GDM1 (cell line): ENCODE measurements at places on chromosomes 7 and 10.
A peak's percentile ranks its signal among the peaks of the same experiment; 100 is the strongest.

GRCh38 chr10:56836659-56837058 is 475.6 kb upstream of the ZWINT start:
- DNase-seq: no peak

DNA sequence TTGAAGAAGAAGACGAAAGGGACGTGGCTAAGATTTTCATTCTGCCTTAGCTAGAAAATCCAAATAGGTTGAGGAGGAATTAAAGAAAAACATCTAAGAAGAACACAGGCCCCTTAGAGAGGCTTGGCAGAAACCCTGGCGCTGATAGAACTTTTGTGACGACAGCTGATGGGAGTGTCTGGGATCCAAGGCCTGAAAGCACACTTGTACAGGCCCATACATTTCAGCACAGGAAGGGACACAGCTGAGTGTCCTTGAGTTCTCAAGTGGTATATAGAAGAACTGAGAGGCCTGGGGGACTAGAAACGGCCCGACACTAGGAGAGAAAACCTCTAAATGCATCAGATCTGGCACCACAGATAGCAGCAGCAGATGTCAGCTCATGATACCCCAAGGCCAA is 39.5 kb downstream of the PRPS1L1 start:
- no peak for DNase-seq

GRCh38 chr7:112252691-112253090 is 46.2 kb downstream of the ZNF277 start:
- no peak for DNase-seq

- no peak for DNase-seq
Measured at GRCh38 chr7:140694592-140694991, 1.9 kb upstream of the NDUFB2 start.

DNA sequence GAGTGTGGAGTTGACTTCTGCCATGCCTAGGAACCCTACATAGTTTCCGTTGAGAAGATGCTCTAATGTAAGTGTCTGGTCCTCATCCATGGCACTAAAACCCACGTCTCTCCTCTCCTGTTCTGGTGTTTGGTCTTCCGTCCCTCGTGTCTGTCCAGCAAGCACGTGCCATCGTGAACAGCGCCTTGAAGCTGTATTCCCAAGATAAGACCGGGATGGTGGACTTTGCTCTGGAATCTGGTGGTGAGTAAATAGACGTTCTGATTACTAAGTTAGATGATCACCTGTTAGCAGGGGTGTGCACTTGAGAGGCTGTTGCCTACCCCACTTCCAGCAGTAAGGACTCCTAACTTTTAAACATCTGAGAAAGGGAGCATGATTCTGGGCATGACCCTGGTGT is 15.1 kb upstream of the GET4 start:
- DNase-seq: no peak

DNA sequence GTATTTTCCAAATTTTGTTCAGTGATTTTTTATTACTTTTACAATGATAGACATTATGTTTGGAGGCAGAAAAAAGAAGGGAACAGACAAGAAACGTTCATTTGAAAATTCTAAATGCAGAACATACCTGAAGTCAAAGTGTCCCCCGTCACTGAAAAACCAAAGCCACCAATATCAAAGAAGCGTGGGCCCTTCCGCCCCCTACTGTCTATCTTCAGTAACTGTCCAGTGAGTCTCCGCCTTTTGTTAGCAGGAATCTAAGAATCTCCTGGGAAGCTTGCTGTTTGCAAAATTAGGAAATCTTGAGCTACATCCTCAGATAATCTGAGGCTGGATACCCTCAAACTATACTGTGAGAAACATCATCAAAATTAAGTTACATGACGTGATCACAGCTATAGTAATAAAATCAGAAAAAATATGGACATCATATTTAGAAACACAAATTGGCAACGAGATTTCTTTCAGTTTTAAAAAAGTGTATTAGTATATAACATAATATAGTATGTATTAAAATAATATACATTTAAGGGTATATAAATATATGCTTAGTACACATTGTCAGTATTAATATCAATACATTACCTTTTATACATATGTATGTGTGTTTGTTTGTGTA is 169.3 kb upstream of the AKR1E2 start:
- DNase-seq: peak; percentile 12

GRCh38 chr10:132850896-132851295 is 64.9 kb upstream of the NKX6-2 start:
- DNase-seq: no peak

- DNase-seq: no peak
Measured at GRCh38 chr7:140375892-140376730, 22.2 kb downstream of the SLC37A3 start.

DNA sequence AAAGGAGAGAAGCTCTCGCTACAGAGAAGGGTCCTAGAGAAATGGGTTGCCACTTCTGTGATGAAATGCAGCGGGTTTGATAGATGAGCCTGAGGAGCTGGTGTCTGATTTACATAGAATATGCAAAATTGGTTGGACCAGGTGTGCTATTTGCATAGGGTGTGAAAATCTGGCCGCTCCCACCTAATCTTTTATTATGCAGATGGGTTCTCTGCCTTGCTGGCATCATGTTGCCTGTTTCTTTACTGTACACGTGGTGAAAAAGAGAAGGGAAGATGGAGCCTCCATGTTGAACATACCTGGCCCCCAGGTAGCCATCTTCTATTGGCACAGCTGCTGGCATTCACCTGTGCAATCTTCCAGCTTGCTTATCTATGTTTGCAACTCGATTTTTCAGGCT is 212.2 kb downstream of the ANKRD7 start:
- no peak for DNase-seq

GRCh38 chr10:57015595-57016318 is 654.7 kb upstream of the ZWINT start:
- DNase-seq: no peak

DNA sequence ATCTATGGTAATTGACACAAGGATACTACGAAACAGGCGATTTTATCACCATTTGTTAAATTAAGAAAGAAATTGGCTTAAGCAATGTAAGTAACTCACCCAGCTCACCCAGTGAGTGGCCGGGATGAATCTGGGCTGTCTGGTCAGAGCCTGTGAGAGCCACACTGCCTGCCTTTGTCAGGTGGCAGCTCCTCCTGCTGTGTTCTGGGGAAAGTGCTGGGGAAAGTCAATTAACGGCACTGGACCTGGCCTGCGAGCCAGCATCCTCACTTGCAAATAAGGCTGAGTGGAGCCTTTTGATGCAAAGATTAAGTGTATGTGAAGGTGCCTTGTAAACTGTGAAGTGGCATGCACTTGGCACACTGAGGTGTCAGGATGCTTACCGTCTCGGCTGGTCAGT is 13.4 kb upstream of the CXCL12 start:
- DNase-seq: no peak

DNA sequence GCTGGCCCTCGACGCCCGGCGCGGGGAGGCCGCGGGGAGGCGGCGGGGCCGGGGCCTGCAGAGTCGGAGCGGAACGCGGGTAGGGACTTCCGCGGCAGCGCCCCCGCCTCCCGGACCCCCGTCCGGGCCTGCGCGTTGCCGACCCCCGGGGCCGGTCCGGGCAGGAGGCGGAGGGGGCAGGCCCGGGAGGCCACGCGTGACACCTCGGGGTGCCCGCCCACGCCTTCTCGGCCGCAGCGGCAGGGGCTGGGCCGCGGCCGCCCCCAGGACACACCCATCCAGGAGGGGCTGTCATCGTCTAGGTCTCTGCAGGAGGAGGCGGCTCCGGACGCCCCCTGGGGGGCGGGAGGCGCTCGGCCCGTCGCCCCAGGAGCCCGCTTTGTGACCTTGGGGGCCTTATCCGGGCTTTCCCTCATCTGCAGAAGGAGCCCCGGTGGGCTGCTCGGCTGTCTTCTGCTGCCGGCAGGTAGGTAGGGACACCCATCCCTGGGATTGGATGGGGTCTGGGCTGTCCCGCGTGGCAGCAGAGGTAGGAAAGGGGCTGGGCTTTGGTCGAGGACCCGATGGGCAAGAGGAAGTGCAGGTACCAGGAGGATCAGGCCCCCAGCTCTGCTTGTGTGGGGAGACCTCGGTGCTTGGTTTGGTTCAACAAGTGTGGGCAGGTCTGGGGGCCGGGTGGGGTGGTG is 569 bp downstream of the ZNF316 start:
- peak; percentile 47 for DNase-seq

GRCh38 chr7:16080131-16080530 is 341.2 kb downstream of the CRPPA start:
- DNase-seq: no peak

DNA sequence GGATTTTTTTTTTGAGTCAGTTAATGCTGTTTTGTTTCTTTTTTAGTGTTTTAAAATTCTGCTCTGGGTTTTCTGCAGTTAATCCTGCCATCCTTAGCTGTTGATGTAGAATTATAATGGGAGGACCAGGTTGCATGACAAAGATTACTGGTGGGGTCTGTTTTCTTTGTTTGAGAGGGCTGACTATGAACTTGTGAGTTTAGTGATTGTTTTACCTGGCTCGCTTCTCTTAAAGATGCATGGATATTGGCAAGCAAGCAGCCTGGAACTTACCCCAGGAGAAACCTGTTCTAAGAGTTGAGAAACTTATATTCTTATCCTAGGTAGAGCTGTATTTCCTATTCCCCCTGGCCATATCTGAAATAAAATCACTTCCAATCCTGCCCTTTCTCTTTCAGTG is 727.8 kb downstream of the GRM8 start:
- no peak for DNase-seq

- DNase-seq: no peak
Measured at GRCh38 chr7:70571961-70572360, 560.0 kb upstream of the GALNT17 start.

DNA sequence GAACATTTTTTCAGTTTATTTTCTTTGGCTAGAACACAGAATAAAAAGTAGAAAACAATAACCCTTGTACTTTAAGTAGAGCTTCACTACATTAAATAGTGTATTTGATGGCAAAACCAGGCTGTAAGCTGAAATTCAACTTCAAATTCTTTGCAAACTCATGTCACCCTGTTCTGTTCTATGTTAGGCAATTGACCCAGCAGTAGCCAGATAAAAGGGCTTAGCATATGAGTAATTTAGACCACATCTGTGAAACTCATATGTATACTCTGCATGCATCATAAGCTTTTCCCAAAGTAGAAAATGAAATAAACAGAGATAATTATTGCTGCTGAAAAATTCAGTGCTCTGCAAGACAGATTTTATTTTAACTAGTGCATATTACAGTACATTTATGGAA is 150.2 kb downstream of the GNAI1 start:
- DNase-seq: no peak

GRCh38 chr10:116477986-116478664 is 50.5 kb downstream of the PNLIPRP3 start:
- no peak for DNase-seq

- DNase-seq: no peak
Measured at GRCh38 chr7:155371884-155372781, 74.5 kb downstream of the INSIG1 start.

GRCh38 chr7:36514289-36515243 is 124.9 kb downstream of the ANLN start:
- DNase-seq: no peak

DNA sequence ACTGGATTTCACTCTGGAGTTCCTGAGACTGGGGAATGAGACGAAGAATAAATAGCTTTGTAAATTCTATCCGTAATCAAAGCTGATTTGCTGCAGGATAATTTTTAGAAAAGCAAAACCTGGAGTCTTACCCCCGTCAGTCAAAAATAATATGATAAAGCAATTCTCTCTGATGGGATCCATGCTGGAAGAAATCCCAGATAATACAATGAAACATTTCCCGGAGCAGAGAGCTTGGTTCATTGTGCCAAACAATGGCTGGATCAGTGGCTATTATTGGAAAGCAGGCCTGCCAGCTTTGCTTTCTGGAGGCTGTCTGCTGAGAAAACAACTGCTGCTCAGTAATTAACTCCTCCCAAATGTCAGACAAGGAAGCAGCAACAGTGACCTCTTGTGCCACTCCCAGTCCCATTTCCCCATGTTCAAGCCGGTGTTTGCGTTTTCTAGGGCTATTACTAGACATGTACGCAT is 609.4 kb upstream of the PCDH15 start:
- DNase-seq: no peak

GRCh38 chr10:14009371-14010100 is 321.2 kb downstream of the FRMD4A start:
- no peak for DNase-seq

DNA sequence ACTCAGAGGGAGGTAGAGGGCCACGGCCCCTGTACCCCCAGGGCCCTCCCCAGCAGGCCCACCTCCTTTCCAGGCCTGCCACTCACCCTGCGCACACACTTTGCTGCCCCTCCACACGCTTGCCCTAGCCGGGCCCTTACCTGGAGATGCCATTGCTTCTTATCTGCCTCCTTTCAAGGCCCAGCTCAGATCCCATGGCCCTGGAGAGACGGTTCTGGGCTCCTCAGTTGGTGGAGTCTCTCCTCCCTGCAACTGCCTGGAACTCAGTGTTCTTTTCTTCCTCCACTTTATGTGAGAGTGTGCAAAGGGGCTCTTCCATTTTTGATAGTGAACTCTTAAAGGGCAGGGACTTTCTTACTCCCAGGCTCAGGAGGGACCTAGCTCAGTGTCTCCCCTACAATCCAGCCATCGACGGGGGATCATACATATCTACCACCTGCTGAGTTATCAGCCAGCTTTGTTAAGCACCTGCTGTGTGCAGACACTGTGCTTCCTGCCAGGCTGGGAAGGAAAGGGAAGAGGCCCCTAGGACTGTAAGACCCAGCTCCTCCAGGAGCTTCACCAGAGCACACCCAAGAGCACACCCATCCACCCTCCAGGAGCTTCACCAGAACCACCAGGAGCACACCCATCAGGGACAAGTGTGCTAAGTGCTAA is 89.3 kb upstream of the MACROH2A2 start:
- DNase-seq: no peak

DNA sequence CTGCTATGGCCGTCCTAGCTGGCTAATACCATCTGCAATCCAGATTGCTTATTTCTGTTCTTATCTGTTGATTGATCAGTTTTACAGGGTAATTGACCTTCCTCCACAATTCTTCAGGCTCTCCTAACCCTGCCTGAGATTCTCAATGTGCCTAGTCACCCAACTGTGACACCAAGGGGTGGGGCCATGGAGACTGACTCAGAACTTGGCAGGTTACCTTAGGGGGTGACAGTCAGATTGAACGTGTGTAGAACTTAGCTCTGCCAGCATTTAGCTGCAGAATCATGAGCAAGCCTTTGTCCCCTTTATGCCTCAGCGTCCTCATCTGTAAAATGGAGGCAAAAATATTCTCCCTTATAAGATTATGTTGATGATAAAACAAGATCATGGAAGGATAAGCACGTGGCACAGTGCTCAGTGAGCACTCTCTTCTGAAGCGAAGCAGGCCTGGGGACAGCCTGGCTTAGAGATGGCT is 19.1 kb upstream of the LEP start:
- no peak for DNase-seq

- DNase-seq: no peak
Measured at GRCh38 chr7:95262875-95263274, 61.5 kb downstream of the PON1 start.
